ENCODE measurements at places on chromosomes 6 and 20.

DNA sequence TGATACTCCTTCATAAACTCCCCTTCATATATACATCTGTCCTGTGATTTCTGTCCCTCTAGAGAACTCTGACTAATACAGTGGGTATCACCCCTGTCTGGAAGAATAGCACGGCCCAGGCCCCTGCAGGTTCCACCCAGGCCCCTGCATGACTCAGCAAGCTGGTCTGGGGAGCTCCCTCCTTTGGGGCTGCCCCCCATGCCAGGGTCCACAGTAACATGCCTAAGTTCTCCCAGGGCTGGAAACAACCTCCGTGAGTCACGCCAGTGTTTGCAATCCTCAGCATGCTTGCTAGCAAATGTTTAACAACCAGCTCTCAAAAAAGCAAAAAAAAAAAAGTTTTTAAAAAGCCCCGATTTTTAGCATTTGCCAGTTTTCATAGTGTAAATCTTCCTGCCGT lies 134.3 kb upstream of the CDH4 start:
- no peak for DNase-seq

GRCh38 chr6:53481323-53481722 lies 63.6 kb downstream of the GCLC start:
- DNase-seq: no peak

GRCh38 chr6:31053873-31054272 lies 43.6 kb downstream of the MUC22 start:
- DNase-seq: no peak

DNA sequence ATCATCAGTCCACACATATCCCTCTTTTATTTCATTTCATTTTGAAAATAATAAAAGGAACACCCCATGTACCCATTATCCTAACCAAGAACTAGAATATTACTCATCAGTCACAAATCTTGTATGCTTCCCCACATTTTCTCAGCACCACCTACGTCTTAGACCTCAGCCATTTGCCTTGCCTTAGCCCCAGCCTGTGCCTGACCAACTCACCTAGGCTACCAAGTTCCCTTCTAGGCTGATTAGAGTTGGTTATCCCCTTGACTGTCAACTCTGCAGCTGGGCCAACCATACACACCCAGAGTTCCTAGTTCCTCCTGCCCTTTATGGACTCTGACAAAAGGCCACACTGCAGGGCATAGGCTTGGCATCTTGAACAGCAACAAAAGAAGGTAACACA lies 33.4 kb upstream of the IPCEF1 start:
- no peak for DNase-seq

DNA sequence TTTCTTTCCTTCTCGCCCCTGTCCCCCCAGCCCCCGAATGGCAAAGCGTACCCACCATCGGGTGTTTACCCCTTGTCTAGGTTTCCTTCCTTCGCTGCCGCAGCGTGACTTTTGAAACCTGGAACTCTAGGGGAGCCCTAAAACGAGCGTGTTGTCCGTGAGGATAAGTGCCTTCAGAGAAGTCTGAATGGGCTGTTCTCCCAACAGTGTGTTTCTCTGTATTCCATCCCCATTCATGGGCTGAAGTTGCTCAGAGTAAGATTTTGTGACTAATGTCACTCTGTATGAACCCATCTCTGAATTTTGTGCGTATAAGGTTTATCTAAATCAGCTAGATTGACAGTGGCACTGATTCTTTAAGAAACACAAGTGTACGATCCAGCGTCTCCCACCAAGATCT lies 949 bp downstream of the MACROD2 start:
- DNase-seq: no peak

DNA sequence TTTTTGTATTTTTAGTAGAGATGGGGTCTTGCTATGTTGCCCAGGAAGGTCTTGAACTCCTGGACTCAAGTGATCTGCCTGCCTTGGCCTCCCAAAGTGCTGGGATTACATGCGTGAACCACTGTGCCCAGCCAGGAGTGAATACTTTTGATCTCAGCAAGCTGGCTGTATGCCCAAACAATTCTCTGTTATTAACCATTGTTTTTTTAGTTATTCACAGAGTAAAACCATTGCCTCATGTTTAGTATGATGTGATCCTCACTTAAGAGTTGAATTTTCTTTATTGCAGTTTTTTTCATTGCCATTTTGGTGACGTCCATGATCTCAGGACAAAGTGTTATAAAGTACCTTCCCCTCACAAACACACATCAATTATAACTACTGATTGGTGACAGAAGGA lies 14.8 kb downstream of the C6orf141 start:
- no peak for DNase-seq

DNA sequence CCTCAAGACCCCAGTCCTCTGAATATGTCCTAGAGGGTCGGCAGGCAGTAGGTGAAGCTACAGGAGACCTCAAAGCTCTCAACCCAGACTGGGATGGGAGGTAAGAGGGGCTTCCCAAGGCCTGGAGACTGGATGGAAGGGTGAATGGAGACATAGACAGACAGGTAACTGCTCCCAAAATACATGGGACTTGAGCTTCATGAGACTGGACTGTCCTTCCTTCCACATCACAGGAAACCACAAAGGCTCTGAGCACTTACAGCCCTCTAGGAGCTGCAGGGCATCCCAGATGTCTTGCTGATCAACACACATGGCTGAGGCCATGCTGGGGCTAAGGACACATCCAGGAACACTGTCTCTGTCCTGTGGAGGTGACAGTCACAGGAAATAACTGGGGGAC lies 11.6 kb downstream of the HSPA12B start:
- no peak for DNase-seq

- DNase-seq: no peak
These were observed 108.9 kb downstream of the UST start for GRCh38 chr6:148855744-148856143.

- no peak for DNase-seq
These were observed 121.4 kb upstream of the LY86 start for GRCh38 chr6:6466967-6467761.

GRCh38 chr6:11130605-11131004 lies 19.1 kb upstream of the ERVFRD-1 start:
- no peak for DNase-seq

DNA sequence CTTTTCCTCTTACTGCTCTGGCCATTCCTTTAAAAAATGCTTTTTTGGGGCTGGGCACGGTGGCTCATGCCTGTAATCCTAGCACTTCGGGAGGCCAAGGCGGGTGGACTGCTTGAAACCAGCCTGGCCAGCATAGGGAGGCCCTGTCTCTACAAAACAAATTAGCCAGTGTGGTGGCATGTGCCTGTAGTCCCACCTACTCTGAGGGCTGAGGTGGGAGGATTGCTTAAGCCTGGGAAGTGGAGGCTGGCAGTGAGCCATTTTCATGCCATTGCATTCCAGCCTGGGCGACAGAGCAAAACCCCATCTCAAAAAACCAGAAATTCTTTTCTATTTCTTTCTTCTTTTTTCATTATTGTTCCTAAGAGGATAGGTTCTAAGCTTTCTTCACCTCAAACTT lies 36.9 kb upstream of the RNF144B start:
- DNase-seq: no peak

- DNase-seq: no peak
These were observed 14.3 kb upstream of the SERINC3 start for GRCh38 chr20:44536175-44536574.

DNA sequence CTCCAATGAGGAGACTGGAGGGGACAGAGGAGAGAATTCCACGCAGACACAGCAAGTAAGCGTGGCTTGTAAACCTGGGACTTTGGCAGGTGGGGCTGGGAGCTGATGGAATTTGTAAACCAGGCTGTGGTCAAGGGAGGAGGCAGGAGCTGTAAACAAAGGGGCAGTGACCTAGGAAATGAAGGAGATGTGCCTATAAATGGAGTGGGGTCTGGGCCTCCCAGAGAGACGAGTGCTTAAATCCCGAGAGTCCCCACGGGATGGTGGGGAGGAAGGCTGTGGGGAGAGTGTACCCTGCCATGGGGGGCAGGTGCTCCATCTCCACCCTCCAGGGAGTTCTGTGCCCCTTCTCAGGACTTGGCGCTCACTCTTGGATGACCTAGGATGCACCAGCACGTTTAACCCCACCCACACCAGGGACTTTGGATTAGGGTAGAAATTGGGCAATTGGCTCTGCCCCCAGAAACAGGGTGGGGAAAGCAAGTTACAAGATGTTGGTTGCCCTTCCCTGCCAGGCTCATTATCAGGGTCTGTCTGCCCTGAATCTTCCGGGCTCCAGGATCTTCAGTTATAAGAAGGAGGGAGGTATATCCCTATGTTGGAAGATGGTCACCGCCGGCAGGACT lies 4.0 kb upstream of the DHX16 start:
- DNase-seq: no peak

GRCh38 chr6:21666853-21667681 lies 73.5 kb downstream of the SOX4 start:
- peak; percentile 8 for DNase-seq

DNA sequence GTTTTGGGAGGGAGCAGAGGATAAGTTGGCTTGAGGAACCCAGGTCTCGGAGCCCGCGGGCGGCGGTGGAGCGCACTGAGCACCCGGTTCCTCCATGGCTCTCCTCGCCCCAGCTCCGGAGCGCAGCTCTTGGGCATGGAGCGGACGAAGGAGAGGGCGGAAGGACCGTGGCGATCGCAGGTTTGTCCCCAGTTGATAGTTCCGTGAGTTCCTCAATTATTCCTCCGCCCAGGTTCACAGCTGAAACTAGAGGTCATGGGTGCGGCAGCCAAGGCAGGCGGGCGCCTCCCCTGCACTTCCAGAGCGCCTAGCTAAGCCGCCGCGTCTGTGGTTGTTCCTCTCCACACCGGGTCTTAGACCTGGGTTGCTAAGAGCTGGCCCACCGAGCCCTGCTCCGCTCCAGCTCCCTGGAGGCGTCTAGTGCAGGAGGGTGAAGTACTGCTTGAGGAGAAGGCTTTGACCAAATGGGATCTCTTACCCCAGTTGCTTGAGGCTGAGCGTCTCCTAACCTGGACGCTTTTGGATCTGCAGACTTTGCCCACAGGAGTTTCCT lies at the start of gene HTR1B:
Gene HTR1B, minus strand, starts transcription at position 184 of the 553 bp plus-strand sequence. Its CDS starts 88 bp downstream, at position 96.
- DNase-seq: no peak

GRCh38 chr6:35058865-35059522 lies 82.1 kb downstream of the TCP11 start:
- DNase-seq: no peak

DNA sequence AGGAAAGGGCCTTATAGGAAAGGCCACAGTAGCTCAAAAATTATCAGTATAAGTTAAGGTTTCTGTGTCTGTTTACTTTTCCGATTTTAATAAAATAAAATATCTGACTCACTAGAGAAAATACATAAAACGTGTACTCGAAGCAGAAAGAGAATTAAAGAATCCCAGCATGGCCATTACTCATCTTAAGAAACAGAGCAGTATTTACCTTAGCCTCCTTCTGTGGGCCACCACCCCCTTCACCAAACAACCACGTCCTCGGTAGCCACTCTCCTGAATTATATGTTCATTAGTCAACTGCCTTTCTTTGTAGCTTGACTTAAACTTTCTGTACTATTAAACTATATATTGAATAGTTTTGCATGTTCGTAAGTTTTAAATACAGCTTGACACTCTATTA lies 72.2 kb upstream of the SPTLC3 start:
- no peak for DNase-seq

- no peak for DNase-seq
These were observed 1.4 kb upstream of the MICAL1 start for GRCh38 chr6:109456710-109457561.

DNA sequence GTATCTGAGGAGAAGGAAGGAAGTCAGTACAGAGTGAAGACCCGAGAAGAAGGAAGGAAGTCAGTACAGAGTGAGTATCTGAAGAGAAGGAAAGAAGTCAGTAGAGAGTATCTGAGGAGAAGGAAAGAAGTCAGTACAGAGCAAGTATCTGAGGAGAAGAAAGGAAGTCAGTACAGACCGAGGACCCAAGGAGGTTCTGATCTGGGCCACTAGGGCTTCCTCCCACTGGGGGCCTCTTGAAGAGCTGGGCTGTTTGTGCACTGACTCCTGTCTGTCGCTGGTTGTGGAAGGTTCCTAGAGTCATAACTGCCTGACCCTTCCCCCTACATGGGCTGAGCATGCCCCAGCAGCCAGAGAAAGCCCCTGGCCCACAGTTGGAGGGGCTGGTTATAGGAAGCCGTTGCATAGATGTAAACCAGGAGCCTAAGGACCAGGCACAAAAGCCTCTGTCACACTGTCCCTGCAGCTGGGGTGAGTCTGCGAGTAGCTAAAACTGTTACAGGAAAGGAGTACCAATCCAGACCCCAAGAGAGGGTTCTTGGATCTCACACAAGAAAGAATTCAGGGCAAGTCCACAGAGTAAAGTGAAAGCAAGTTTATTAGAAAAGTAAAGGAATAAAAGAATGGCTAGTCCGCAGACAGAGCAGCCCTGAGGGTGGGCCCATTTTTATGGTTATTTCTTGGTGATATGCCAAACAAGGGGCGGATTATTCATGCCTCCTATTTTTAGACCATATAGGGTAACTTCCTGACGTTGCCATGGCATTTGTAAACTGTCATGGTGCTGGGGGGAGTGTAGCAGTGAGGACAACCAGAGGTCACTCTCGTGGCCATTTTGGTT lies 395.9 kb downstream of the PREX1 start:
- DNase-seq: no peak

DNA sequence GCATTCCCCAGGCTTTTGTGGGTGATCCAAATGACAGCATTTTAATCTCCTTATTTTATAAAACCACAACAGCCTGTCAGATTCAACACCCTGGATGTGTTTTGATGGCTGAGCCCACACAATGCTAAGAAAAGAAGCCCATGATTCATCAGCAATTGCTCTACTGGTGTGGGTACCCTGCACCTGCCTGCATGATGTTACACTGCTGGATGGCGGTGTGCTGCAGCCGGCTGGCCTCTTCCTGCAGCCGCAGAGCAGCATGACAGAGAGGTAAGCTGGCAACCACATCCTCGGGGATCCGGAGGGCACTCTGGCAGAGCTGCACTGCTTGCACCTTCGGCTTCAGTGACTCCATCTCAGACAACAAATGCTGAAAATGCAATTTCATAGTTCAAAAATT lies 327.5 kb downstream of the SYNE1 start:
- peak; percentile 82 for DNase-seq

GRCh38 chr6:15303162-15303919 lies 57.5 kb downstream of the JARID2 start:
- no peak for DNase-seq

- no peak for DNase-seq
These were observed 137.8 kb downstream of the EDN3 start for GRCh38 chr20:59438201-59438600.

DNA sequence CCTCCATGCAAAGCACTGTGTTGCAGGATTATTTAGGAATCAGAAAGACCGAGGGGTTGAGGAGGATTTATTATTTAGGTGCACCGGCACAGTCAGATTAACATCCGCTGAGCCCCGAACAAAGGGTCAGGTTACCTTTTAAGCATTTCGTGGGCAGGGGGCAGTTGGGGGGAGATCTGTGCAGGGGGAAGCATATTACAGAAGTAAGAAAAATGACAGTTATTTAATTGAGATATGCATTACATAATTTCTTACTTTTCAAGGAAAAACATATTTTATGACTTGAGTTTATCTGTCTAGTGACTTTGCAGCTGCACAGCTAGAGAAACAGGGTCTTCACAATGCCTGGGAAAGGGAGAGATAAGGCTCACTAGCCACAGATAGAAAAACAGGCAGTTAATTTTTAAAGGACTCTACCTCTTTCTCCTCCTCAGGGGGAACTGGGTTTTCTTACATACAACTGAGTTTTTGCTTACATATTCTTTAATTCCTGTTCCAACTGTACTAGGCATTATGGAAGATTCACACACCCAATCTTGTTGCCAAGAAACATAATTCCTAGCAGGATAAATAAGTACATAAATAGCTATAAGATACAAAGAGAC lies 1.7 kb upstream of the HINT3 start:
- DNase-seq: no peak

Measured in activated CD4-positive, alpha-beta T cell treated with anti-CD3 and anti-CD28 coated beads, Interleukin-2, amount 10 ng/mL, durations not matched to agents 7 days and 5 days (primary cell).